Motor neuron (in vitro differentiated cells): ENCODE measurements at places on chromosomes 2 and 18.

GRCh38 chr18:11178951-11179549 lies 29.7 kb upstream of the PIEZO2 start:
- no peak for ATAC-seq

- no peak for ATAC-seq
These were observed 71.1 kb downstream of the MGAT5 start for GRCh38 chr2:134324947-134325346.

DNA sequence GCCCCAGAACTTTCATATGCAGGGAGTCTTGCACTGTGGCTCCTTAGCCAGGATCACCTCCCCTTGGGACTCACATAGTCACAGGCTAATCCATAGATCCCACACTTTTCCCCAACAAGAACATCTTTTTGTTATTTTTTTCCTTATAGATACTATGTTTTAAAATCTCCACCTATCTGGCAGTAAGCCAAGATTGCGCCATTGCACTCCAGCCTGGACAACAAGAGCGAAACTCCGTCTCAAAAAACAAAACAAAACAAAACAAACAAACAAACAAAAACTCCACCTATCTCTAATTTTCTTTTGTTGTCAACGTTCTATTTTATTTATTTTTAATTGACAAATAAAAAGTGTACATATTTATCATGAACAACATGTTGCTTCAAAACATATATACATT lies 141.7 kb downstream of the PDE11A start:
- ATAC-seq, result no peak

- ATAC-seq, result peak; percentile 69
These were observed 8.1 kb downstream of the SMAD7 start for GRCh38 chr18:48942554-48943261.

DNA sequence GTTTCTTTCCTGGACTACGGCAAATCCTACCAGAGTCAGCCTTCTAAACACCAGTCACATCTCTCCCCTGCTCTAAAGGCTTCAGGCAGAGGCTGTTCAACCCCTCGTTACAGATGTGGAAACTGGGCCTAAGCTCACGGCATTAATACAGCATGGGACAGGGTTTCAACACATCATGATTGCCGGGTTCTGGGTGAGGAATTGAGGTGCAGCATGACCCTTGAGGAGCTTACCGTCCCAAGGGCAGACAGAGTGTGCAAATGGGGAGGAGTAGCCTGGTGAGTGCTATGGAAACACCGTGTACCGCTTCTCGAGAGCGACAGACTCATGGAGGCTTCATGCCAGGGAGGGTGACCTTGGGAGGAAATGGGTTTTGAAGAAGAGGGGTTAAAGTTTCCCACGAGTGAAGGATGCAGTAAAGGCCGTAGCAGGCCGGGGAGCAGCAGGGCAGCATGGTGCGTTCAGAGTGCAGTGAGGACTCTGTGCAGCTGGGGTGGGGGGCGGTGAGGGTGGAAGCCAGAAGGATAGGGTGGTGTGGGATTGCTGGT lies 51.1 kb downstream of the TGOLN2 start:
- peak; percentile 10 for ATAC-seq

- ATAC-seq, result no peak
These were observed 164.6 kb downstream of the GULP1 start for GRCh38 chr2:188456114-188456909.

DNA sequence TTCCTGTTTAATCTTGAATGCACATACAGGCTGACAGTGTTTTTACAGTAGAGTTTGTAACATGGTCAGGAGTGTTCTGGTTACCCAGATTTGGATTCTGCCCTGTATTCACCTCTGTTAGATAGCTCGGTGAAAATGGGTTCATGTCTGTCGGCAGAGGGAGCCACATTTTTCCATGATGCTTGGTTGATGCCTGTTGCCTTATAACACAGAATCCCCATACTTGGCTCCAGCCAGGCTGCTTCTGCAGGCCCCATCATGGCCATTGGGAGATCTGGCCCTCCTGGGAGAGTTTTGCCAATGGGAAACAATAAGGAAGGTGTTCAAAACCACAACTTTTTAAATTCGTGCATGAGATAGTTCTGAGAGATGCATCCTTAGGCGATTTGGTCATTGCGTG lies 78.1 kb downstream of the WDSUB1 start:
- no peak for ATAC-seq

- ATAC-seq, result no peak
These were observed 77.6 kb downstream of the SMIM21 start for GRCh38 chr18:75349668-75350511.

DNA sequence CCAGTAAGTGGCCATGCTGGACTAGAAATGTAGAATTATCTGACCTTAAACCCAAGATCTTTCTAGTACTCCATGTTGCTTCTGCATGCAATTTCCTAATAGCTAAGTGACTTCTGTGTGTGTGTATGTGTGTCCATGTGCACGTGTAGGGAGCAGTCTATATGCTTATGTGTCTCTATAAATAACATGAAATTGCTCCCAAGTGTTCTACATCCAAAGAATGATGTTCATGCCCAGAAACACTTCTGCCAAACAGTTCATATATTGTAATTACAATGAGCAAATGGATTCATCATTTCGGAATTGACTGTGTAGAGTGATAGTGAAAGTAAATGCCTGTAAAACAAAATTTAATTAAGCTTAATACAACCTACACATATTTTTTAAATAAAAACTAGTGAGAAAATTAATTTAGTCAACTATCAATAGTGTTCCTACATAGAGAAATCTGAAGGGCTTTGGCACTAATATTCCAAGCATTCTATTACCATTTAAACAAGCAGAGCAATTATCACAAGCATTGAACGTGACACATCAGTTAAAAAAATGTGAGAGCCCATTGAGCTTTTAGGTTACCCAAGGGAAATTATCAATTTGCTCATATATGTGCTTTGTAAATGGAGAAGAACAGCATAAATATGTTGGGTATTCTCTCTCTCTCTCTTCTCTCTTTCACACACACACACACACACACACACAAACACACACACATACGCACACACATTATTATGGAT lies 1067.4 kb downstream of the CNTNAP5 start:
- no peak for ATAC-seq

GRCh38 chr2:62435720-62436119 lies 70.3 kb downstream of the TMEM17 start:
- no peak for ATAC-seq

- no peak for ATAC-seq
These were observed 85.9 kb upstream of the RTN4 start for GRCh38 chr2:55136138-55136541.

- ATAC-seq, result no peak
These were observed 64.6 kb downstream of the OSBPL6 start for GRCh38 chr2:178258916-178259315.

DNA sequence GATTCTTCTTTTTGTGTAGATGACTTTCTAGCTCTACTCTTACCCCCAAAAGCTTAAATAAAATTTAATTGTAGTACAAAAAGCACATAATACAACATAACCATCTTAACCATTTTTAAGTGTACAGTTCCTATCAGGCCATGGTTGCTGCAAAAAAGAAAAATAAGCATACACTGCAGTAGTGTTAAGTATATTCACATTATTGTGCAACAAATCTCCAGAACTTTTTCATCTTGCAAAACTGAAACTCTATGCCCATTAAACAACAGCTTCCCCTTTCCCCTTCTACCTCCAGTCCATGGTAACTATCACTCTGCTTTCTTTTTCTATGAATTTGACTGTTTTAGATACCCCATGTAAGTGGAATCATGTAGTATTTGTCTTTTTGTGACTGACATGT lies 18.1 kb downstream of the PPM1B start:
- ATAC-seq, result no peak

GRCh38 chr2:177195194-177195593 lies 17.4 kb upstream of the HNRNPA3 start:
- ATAC-seq, result no peak

DNA sequence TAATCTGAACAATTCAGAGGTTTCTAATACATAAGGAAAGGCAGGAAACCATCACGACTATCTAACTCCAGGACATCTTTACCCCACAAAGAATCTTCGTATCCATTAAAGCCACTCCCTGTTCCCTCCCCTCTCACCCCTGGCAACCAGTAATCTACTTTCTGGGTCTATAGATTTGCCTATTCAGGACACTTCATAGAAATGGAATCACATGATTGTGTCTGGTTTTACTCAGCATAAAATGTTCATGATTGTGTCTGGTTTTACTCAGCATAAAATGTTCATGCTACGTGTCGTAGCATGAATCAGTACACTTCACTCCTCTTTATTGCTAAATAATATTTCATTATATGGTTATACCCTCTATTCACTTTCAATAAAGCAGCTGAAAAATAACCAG lies 11.6 kb downstream of the FECH start:
- no peak for ATAC-seq

GRCh38 chr2:144329472-144329871 lies 190.4 kb downstream of the ZEB2 start:
- no peak for ATAC-seq

- no peak for ATAC-seq
These were observed 196.1 kb downstream of the LTBP1 start for GRCh38 chr2:33142810-33143209.

- no peak for ATAC-seq
These were observed 21.3 kb upstream of the BOD1L2 start for GRCh38 chr18:57125627-57126026.

DNA sequence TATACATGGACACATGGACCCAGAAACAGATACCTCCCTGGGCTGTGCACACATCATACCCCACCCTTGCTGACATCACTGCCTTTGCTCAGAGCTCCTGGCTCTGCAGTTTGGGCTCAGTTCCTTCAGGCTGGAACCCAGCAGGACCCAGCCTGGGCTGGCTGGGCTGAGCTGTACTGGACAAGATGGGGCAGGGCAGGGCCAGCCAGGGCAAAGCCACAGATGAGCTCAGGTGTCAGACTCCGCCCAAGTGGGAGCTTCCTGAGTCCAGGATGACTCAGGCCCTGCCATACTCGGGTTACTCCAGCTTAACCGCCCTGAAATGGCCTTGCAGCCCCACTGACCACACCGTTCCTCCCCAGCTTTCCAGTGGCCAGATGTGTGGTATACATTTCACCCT lies 284.9 kb downstream of the OSR1 start:
- no peak for ATAC-seq

DNA sequence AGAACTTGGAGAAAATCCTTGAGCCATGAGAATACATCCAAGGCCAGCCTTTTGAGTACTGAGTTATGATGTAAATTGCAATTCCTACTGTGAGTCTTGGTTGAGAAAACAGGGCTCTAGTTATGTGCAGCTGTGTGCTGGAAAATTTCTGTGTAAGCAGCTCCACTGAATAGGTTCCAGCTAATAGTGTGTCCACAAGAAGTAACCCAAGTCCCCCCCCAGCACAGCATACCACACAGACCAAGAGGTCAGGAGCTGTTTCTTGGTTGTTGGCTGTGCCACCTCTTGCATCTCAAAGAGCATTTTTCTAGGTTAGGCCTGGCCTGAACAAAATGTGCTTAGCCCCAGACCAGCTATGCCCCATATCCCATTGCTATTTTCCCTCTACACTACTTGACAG lies 36.8 kb upstream of the APCDD1 start:
- no peak for ATAC-seq

- ATAC-seq, result no peak
These were observed 90.3 kb downstream of the ZNF532 start for GRCh38 chr18:58955001-58955400.

DNA sequence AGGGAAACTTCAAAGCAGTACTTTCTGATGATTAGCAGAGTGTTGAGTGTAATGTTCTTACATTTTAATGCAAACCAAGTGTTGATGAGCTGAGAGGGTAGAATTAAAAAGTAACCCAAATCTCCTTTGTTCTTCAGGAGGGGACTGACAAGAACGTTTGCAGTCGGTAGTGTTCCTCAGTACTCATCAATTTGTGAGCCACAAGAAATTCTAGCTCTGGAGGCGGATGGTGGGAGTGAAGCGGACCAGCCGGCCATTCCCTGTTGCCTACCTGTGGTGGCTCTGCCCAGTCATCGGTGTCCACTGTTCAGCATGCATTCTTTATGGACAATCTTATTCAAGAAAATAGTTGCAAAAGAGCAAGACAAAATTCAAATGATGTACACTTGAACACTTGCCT lies 438.6 kb upstream of the POU3F3 start:
- no peak for ATAC-seq

DNA sequence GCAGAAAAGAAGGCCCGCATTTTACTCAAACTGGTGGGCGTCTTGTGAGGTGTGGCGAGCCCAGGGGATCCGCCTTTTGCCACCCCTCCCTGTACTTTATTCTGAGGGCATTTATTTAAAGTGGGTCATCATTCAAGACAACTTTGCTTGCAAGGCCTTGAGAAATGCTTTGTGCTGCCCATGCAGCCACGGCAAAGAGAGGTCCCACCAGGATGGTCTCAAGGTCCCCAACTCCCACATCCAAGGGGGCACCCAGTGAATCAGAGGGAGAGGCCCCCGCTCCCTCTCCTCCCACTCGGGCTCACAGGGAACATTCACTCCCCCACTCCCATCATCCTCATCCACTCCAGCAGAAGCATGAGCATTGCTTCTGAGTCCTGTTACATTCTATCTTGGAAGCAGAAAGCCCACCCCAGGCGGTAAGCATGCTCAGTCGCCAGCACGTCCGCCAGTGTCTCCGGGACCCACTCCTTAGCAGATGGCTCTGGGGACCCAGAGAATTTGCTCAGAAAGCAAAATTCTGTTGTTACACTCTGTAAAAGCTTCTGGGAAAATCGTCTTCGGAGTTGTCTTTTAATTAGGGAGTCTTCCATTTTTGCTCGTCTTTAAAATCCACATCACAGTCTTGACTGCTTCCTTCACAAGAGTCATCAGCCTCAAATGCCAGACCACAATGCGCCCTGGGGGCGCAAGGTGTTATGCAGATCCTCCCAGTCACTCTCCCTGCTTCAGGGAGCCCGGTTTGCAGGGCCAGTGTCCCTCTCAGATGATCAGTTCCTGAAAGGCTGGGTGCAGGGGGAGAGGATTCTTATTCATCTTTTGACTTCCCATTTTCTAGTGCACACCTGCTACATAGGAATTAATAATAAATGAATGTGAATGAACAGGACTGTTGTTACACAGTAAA lies 99.4 kb upstream of the NCK2 start:
- no peak for ATAC-seq

DNA sequence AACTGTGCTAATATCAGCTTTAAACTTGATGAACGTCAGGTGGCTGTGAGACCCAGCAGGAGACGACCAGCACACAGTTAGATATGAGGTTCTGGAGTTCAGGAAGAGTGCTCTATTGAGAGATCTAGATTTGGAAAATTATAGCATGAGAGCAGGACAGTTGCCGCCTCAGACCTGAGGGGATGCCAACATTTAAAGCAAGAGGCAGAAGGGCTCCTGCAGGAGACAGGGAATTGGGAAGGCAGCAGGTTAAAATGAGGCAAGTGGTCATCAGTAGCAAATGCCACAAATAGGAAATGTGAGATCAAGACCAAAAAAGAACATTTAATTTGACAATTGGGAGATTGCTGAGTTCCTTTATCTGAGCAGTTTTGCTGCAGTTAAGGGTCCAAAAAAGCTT lies 471.9 kb downstream of the TGIF1 start:
- ATAC-seq, result no peak

- ATAC-seq, result no peak
These were observed 56.5 kb downstream of the RPIA start for GRCh38 chr2:88747990-88748389.

DNA sequence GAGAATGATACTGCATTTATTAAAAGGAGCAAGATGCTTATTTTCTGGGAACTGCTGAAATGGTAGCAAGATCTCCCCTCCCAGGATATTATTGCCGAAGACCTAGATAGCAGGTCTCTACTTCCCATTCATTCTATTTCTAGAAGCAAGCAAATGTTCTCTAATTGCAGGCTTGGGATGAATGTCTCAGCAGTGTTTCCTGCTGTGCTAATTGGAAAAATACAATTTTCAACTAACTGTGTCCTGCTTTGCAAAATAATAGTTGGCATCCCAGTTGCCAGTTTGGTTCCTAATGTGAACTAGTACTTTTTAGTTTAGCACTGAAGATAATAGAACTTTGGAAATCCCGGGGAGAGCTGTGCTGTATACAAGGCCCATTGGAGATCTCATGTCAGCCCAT lies 26.1 kb downstream of the SLC20A1 start:
- ATAC-seq, result no peak
